H9 (cell line): ENCODE measurements at places on chromosomes 1 and 21.

DNA sequence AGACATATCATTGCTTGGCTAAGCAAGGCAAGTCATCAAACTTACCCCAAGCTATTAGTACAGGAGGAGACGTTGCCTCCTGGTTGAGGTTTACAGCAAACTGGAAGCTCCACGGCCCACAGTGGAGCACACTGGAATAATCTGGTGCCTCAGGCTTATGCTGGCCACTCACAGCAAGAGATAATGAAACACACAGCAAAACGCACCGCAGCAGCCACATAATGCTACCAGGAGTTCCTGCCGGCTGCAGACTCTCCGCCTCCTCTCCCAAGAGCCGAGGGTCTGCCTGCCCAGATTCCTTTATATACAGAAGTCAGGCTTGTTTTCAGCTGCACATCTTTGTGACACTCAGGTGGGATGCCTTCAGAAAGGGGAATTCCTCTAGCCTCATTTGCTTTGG, 306 bp downstream of the ZP4 start:
- no peak overlapping the region for H3K4me3 ChIP-seq
- no peak overlapping the region for H3K27ac ChIP-seq
- no peaks in the 10 kb centered on the region for H3K36me3 ChIP-seq

- no peak overlapping the region for H3K27ac ChIP-seq
- no peaks in the 10 kb centered on the region for H3K27me3 ChIP-seq
- H3K36me3 ChIP-seq = peaks cover 84% of the 10 kb centered on the region
- no peaks in the 10 kb centered on the region for H3K4me1 ChIP-seq
- no peak for DNase-seq
- no peak overlapping the region for H3K4me3 ChIP-seq
Measured at GRCh38 chr1:62450301-62450700, 13.5 kb downstream of the USP1 start.

DNA sequence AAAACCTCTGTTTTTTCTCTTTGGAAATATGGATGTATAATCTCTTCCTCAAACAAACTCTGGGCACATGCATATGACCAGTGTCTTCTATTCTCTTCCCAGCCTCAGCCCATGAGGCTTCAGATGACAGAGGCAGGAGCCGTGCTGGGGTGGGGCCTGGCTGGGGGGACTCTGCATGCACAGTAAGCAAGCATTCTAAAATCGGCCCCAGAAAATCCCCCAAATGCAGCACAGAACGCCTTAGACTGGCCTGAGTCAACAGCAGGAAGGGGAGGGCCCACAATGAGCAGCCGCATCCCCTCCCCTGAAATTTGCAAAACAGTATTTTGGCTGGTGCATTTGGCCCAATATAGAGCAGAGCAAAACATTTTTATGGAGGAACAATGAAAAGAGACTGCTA, 47.8 kb downstream of the ITPKB start:
- no peaks in the 10 kb centered on the region for H3K36me3 ChIP-seq
- no peaks in the 10 kb centered on the region; the same call in 1 of the 2 replicates for H3K4me1 ChIP-seq
- DNase-seq = no peak

- H3K27me3 ChIP-seq = no peaks in the 10 kb centered on the region
- no peak overlapping the region for H3K27ac ChIP-seq
- no peak overlapping the region for H3K4me3 ChIP-seq
Measured at GRCh38 chr1:231236208-231236591, 4.8 kb upstream of the GNPAT start.

- H3K27me3 ChIP-seq = peaks cover 4% of the 10 kb centered on the region
- no peaks in the 10 kb centered on the region; the same call in 2 of the 3 replicates for H3K36me3 ChIP-seq
- DNase-seq = peak; percentile 89
- H3K27ac ChIP-seq = no peak within 1 kb of the TSS
- H3K4me3 ChIP-seq = peak within 1 kb of the TSS; percentile 77
Measured at GRCh38 chr1:67832737-67833601, at the start of gene GNG12. GNG12 (minus strand) TSS chr1:67833467; CDS start chr1:67707686, 125,781 bp downstream.

DNA sequence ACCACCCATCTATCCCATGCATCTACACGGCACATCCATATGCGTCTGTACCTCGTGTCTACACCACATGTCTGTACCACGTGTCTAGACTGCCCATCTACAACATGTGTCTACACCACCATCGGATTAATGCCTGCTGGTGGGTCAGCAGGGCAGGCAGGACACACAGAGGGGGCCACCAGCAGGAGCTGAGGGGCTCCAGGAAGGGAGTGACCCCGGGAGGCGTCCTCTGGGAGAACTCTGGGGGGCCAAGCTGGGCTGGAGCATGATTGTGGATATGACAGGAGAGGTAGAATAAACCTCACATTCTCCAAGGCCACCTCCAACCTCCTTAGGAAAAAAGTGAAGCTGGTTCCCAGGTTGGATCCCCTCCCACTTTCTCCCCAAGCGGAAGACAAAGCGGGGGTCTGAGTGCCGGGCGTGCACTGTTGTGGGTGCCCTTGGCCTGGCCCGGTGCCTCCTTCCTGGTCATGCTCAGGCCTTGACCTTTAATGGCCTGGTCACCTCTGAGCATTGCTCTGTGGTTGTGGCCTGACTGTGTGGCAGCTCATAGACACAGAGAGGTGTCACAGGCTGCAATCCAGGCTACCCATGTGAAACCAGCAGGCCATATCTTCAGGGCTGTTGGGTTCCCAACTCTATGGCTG, 881 bp upstream of the ACTRT2 start:
- H3K4me3 ChIP-seq = no peak overlapping the region
- peaks cover 2% of the 10 kb centered on the region; the same call in 2 of the 3 replicates for H3K36me3 ChIP-seq
- H3K27me3 ChIP-seq = no peaks in the 10 kb centered on the region
- no peak for DNase-seq
- no peaks in the 10 kb centered on the region for H3K4me1 ChIP-seq
- H3K27ac ChIP-seq = no peak overlapping the region

DNA sequence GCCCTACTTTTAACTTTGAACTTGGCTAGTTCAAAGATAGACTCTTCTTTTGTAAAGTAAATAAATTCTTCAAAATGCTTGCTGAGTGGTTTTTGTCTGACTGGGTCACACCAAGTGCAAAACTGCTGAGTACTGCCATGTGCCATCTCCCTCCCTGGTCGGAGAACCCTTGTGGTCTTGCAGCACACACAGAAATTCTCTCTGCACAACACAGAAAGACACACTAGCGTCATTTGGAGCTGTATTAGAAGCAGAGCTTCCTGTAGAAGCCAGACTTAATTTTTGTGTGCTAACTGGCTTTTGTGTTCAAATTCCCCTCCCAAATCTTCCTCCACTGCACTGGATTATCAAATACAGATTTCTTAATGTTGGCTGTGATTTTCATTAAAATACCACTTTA, 2.5 kb downstream of the PSMB4 start:
- DNase-seq = no peak
- no peak overlapping the region for H3K27ac ChIP-seq
- no peaks in the 10 kb centered on the region for H3K27me3 ChIP-seq
- H3K36me3 ChIP-seq = peaks cover 70% of the 10 kb centered on the region
- H3K4me3 ChIP-seq = peak overlapping the region; percentile 93; the same call in 1 of the 3 replicates

- H3K27ac ChIP-seq = peak overlapping the region; percentile 87
- no peaks in the 10 kb centered on the region for H3K27me3 ChIP-seq
- H3K4me3 ChIP-seq = peak overlapping the region; percentile 85
- H3K36me3 ChIP-seq = peaks cover 18% of the 10 kb centered on the region
- H3K4me1 ChIP-seq = peaks cover 10% of the 10 kb centered on the region; the same call in 1 of the 2 replicates
Measured at GRCh38 chr1:54407404-54408146, 1.4 kb upstream of the SSBP3 start.

DNA sequence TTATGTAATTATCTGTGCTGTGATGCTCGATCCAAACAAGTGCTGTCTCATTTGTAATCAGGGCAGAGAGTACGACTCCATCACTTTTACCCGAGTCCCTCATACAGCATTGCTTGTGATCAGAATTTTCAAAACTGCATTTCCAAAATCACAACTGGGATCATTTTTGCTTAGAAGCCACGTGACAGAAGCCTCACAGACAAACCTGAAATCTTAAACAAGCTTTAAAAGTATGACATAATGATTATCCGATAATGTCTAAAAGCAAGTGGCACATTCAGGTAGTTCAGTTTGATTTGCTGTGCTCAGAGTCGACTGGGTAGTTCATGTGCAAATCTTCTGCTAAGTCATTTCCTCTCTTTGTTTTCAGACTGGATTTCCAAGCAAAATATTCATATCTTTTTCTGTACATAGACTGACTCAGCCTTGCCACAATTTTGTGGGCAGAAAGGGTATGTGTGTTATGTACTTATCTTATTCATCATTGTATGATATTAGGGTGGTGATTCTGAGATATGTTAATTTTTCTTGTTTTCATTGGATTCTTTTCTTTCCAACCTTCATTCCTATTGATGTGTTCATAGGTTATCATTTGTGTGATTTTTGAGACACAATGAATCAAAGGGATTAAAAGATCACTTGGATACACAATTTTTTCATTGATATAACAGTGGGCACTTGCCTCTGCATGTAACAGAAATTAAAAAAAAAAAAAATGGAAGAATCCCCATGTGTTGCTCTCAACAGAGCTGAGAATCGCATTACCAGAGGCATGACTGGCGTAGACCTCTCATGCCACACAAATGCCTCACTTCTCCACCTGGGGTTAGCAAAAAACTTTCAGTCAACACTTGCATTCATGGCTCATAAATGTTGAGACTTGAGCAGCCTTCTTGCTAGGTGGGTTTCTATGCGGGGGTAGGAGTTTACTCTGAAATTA, 355.7 kb downstream of the LTN1 start:
- no peak overlapping the region for H3K27ac ChIP-seq
- H3K36me3 ChIP-seq = no peaks in the 10 kb centered on the region
- H3K27me3 ChIP-seq = no peaks in the 10 kb centered on the region
- H3K4me1 ChIP-seq = no peaks in the 10 kb centered on the region
- H3K4me3 ChIP-seq = no peak overlapping the region
- no peak for DNase-seq

- H3K36me3 ChIP-seq = no peaks in the 10 kb centered on the region
- no peak overlapping the region for H3K4me3 ChIP-seq
- H3K27me3 ChIP-seq = no peaks in the 10 kb centered on the region
- DNase-seq = peak; percentile 79
- H3K27ac ChIP-seq = no peak overlapping the region
- no peaks in the 10 kb centered on the region for H3K4me1 ChIP-seq
Measured at GRCh38 chr1:90591970-90592356, 125.1 kb downstream of the BARHL2 start.

- H3K4me3 ChIP-seq = no peak overlapping the region
- H3K4me1 ChIP-seq = no peaks in the 10 kb centered on the region
- no peak overlapping the region for H3K27ac ChIP-seq
- H3K36me3 ChIP-seq = peaks cover 66% of the 10 kb centered on the region
- H3K27me3 ChIP-seq = no peaks in the 10 kb centered on the region
Measured at GRCh38 chr1:111455642-111456031, 6.4 kb downstream of the ATP5PB start.

DNA sequence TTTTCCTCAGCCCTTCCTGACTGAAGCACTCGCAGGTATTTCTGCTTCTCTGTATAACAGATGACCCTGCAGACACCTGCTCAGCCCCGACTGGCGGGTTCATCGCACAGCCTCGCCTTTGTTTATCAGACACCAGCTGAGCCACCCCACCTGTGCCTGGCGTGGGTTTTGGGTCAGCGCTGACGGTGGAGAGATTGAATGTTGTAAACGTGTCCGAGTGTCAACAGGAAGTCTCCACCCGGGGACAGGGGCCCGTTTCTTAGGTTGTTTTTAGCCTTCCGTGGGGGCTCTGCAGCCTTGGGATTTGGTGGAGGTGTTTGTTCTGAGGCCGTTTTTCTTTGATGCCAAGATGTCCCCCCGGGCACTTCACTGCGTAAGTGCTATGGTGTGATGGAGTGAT, 60.1 kb downstream of the COL18A1 start:
- no peaks in the 10 kb centered on the region for H3K27me3 ChIP-seq
- H3K36me3 ChIP-seq = peaks cover 56% of the 10 kb centered on the region
- H3K27ac ChIP-seq = no peak overlapping the region
- H3K4me3 ChIP-seq = no peak overlapping the region

- H3K4me1 ChIP-seq = no peaks in the 10 kb centered on the region
- H3K27me3 ChIP-seq = no peaks in the 10 kb centered on the region
- peak; percentile 90 for DNase-seq
Measured at GRCh38 chr1:44721485-44722361, 9.2 kb downstream of the RNU5D-1 start.

DNA sequence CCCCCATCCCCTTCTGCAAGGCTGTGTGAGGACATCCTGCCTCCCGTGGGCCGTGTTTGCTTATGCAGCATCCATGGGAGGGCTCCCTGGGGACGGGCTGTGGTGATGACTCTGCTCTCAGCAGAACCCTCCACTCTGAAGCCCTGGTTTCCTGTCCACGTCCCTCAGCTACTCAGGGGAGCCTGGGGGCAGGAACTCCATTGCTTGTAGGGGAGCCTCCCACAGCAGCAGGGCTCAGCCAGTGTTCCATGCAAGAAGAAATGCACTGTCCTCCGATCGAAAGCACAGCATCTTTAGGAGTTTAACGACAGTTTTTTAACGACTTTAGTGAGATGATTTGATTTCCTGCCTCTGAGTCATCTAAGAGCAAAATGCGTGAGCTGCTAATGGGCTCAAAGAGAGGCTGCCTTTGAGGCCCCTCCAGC, 8.3 kb upstream of the KCNAB2 start:
- no peaks in the 10 kb centered on the region for H3K27me3 ChIP-seq
- no peak for DNase-seq
- no peak overlapping the region for H3K27ac ChIP-seq
- peaks cover 5% of the 10 kb centered on the region; the same call in 1 of the 2 replicates for H3K4me1 ChIP-seq
- H3K36me3 ChIP-seq = no peaks in the 10 kb centered on the region; the same call in 2 of the 3 replicates

DNA sequence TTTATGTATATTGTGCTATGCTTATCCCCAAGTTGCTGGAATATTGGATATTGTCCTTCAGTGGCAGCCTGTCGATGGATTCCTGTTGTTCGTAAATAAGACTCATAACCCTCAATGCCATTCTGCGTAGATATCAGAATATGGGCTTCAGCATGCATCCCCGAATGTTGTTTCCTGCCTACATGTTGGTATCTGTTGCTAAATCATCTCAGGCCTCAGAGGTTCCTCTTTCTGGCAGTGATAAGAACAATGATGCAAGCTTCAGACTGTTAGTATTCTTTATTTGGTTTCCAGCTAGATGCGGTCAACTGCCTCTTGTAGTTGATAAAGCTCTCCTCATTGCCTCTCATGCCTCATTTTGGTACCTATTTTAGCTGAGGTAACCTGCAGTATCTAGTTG, 2082.6 kb downstream of the MRPL39 start:
- H3K27ac ChIP-seq = no peak overlapping the region

GRCh38 chr1:212237651-212238050, 47.6 kb upstream of the PPP2R5A start:
- no peak for DNase-seq
- H3K4me3 ChIP-seq = no peak overlapping the region
- H3K27ac ChIP-seq = no peak overlapping the region
- H3K4me1 ChIP-seq = no peaks in the 10 kb centered on the region
- H3K27me3 ChIP-seq = no peaks in the 10 kb centered on the region
- H3K36me3 ChIP-seq = no peaks in the 10 kb centered on the region

DNA sequence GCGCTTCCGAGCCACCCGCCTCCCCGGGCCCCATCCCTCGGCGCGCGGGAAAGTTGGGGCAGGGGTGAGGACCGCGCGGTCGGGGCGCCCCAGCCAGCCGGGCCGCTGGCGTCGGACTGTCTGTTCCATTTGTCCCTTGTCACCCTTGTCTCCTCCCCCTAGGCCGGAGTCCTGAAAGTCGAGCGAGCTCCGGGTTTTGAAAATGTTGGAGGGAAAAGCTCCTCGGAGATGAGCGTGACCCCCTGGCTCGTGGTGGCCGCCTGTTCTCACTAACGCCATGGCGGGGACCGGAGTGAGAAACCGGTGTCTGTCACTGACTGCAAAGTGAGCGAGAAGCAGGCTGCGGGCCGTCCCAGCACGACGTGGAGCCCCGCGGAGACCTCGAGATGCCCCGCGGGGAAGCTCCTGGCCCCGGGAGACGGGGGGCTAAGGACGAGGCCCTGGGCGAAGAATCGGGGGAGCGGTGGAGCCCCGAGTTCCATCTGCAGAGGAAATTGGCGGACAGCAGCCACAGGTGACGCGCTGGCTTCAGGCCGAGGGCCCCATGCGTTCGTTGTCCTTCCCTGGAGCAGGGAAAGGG, 491 bp downstream of the PER3 start:
- peak overlapping the region; percentile 29 for H3K4me3 ChIP-seq
- no peaks in the 10 kb centered on the region; the same call in 1 of the 2 replicates for H3K27me3 ChIP-seq
- H3K27ac ChIP-seq = no peak overlapping the region
- H3K4me1 ChIP-seq = no peaks in the 10 kb centered on the region
- peak; percentile 40 for DNase-seq
